ENCODE measurements at places on chromosomes 3 and 15.

GRCh38 chr3:112395181-112395895 lies 62.4 kb downstream of the CD200 start:
- DNase-seq = no peak

GRCh38 chr3:122974764-122975162 lies 52.8 kb downstream of the SEMA5B start:
- no peak for DNase-seq

DNA sequence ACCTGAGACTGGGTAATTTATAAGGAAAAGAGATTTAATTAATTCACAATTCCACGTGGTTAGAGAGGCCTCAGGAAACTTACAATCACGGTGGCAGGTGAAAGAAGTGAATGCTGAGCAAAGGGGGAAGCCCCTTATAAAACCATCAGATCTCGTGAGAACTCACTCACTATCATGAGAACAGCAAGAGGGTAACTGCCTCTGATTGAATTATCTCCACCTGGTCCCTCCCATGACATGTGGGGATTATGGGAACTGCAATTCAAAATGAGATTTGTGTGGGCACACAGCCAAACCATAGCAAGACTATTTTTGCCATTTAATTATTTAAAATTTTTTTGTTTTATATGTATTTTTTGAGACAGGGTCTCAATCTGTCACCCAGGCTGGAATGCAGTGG lies 27.0 kb upstream of the KCTD6 start:
- no peak for DNase-seq

GRCh38 chr3:58249358-58250092 lies 11.9 kb downstream of the ABHD6 start:
- no peak for DNase-seq

GRCh38 chr3:52146811-52147210 lies 7.4 kb downstream of the POC1A start:
- DNase-seq = no peak

GRCh38 chr3:44365952-44366351 lies 27.4 kb downstream of the TCAIM start:
- no peak for DNase-seq

DNA sequence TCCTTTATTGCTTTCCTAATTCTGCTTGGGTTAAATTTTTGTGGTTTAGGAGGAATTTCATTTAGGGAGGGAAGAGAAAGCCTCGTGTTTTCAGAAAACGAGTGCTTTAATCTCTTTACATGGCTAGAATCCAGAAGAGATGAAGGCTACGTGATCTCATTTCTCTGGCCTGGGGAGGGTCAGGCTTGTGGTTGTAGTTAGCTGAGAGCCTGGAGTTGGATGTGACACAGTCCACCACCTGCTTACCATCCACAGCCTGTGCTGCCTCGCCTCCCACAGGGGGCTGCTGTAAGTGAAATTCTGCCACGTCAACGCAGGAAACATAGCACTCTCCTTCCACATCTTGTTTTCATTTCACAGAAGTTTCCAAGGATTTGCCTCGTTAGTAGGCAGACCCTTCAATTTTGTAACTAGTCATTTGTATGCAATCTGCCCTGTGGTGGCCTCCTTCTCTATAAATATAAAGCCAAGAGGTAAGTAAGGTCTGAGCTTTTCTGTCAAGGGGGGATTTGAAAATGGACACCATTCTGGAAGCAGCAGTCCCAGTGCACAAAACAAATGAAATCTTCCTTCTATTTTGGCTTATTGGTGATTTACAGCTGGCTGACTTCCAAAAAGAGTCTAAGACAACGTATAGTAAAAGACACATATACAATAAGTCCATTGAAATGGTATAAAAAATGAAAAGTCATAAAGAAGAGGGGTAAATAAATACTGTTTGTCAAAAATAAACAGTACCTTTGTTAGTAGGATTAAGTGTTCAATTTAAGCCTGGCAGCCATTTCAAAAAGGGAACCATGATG lies 3.4 kb downstream of the GXYLT2 start:
- no peak for DNase-seq

DNA sequence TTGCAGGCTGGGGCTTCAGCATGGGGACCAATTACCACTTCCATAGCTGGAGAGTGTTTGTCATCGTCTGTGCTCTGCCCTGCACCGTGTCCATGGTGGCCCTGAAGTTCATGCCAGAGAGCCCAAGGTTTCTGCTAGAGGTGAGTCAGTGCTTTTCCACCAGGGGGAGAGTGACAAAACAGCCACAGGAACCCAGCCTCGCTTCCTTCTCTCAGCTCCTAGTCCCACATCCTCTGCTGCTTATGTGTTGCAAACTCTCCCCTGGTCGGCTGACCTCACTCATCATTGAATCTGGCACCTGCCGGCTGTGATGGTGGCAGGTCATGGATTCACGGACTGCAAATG lies 158.3 kb downstream of the SV2B start:
- peak; percentile 20 for DNase-seq
